Stimulated activated CD8-positive, alpha-beta memory T cell treated with anti-CD3 and anti-CD28 coated beads, Interleukin-4, amount 100 ng/mL, for 1 hour (primary cell): ENCODE measurements at places on chromosomes 1 and 21.
A peak's percentile ranks its signal among the peaks of the same experiment; 100 is the strongest.

DNA sequence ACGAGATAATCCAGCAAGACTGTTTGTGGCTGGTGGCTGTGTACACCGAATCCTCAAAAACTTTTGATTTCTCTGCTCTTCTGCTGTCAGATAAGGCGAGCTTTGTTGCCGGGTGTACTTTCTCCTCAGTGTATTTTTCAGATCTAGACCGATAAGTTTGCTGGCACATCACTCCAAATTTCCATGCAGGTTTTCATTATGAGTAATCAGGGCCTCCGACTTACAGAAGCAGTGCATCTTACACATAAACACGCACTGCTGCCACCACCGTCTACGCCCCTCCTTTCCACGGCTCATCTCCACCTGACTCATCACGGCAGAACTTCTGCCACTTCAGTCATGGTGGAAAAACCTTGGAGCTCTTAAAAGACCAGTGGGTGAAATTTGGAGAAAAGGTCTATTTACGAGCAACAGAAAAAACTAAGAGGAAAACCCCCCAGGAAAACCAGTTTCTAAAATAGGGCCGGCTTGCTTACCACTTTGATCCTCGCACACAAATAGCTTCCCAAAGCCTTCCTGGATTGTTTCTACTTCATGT is 7.7 kb downstream of the ZBTB21 start:
- DNase-seq: peak; percentile 29

- DNase-seq: no peak
These were observed 31.6 kb upstream of the DNAJC6 start for GRCh38 chr1:65277605-65278347.

- DNase-seq: no peak
These were observed 65.8 kb upstream of the HSD17B7 start for GRCh38 chr1:162724583-162725120.

- DNase-seq: no peak
These were observed 15.3 kb upstream of the COL6A2 start for GRCh38 chr21:46082713-46082962.

- DNase-seq: no peak
These were observed 23.6 kb upstream of the DUSP10 start for GRCh38 chr1:221765527-221765926.

- no peak for DNase-seq
These were observed 14.4 kb upstream of the OR2T10 start for GRCh38 chr1:248611883-248612414.

DNA sequence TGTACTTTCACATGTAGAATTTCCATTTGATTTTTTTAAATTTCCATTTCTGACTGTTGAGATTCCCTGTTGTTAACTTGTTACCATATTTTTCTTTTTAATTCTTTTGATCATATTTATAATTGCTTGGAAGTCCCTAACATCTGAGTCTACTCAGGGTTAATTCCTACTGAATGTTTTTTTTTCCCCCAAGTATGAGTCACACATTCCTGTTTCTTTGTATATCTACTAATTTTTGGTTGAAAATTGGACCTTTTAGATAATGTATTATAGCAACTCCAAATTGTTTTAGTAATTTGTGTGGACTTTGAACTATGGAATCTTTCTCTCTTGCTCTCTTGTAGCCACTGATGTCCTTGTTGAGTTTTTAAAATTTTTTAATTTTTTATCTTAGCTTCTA is 54.6 kb downstream of the STXBP3 start:
- DNase-seq: no peak

DNA sequence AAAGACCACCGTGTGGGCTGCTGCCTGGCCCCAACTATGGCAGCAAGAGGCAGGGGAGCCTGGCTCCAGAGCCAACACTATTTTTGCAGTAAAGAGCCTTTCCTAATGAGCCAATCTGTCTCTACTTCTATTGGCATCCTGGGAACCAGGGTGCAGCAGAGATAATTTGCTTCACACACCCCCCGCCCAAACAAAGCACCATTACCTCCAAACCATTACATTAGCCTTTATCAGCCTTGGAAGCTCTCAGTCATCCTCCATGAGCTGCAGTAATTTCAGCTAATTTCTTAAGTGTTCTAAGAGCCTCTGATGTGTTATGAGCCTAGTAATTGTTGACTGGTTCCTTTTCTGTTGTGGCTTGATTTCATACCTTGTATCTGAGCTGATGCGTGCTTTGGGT is 21.6 kb downstream of the ARMH1 start:
- DNase-seq: no peak

GRCh38 chr1:6342056-6342455 is 51.5 kb downstream of the ACOT7 start:
- DNase-seq: no peak

DNA sequence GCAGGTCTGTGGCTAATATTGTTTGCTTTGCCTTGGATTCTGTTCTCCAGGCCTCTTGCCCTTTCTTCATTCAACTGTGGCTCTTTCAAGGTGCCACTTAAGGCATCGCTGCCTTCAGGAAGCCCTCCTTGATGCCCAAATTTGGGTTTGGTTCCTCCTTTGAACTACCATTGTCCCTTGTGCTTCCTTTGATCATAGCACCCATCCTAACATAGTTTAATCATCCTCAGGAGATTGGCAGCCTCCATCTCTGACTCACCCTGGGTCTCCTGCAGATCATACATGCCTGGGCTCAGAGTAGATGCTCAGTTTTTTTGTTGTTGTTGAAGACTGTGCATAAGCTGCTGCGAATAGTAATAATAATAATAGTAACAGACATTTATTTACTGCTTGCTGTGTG is 54.4 kb upstream of the ACOT11 start:
- DNase-seq: no peak

DNA sequence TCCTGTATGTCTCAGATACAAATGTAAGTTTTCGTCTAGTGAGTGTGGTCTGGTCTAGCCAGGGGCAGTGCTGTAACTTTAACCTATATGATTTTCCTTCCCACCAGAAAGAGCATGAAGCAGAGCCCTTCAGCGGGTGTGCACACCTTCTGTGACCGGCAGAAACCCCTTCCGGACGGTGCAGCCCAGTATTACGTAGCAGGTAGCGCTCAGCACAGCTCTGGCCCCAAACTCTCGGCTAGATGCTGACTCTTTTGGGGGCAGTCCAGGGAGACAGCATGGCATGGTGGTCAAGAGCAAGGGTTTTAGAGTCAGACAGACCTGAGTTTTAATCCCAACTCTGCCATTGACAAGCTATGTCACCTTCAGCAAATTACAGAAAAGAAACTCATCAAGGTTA is 28.0 kb upstream of the TMEM222 start:
- DNase-seq: no peak

DNA sequence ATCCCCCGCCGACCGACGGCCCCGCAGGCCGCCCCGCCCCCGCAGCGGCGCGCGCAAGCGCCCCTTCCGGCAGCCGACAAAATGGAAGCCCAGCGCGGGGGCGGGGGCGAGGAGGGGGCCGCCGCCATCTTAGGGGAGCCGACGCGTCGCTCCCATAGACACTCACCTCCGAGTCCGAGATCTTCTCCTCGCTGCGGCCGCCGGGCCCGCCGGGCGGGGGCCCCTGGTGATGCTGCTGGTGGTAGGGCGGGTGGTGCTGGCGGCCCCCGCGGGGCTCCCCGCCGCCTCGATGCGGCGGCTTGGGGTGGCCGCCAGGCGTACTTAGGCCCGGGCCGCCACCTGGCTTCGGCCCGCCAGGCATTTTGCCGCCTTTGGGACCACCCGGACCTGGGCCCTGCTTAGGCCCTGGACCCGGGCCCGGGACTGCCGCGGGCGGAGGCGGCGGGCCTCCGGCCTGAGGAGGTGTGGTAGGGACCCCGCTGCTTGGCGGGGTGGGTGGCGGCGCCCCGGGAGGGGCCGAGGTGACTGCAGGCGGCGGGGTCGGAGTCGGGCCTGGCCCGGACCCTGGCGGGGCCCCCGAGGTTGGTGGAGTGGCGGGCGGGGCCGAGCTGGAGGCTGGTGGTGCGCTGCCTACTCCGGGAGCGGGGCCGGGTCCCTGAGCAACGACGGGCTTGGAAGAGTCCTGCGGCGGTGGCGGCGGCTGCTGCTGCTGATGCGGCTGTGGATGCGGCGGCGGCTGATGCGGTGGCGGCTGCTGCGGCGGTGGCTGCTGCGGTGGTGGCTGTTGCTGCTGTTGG is 691 bp downstream of the SFPQ start:
- peak; percentile 79 for DNase-seq

DNA sequence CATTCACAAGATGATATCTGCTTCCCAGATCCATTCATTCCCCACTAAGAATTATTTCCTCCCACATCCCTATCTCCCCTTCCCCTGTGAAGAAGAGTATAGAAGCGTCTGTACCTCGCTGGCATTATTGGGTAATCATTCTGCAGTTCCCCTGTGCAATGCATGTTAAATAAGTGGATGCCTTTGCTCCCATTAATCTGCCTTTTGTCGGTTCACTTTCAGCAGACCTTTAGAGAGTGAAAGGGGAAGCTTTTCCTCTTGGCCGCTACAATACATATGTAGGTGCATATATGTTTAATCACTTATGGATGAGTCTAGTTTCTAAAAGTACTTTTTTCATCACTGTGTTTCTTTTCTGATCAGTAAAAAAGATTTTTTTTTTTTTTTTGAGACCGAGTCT is 7.0 kb downstream of the CLCN6 start:
- no peak for DNase-seq

- no peak for DNase-seq
These were observed 290.3 kb upstream of the NRIP1 start for GRCh38 chr21:15355066-15355465.

DNA sequence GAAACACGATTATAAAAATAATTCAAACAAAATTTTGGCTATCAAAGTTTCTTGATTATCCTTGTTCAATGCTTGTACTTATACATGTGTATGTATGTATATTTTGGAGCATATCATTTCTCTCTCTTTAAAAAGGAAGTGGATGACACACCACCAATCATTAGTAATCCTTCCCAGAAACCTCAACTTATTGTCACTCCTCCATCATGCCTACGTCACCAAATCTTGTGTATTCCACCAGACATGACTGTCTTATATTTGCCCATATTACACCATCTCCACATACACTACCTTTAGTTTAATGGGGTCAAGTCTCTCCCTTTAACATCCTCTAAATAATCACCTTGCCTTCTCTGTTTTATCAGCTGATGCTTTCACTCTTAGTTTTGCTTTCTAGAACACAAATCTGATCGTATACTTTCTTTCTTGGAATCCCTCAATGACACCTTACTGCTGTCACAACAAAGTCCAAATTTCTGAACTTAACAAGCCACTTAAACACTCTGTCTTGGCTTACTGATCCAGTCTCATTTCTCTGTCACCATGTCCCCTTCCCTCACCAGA is 124.0 kb downstream of the BRINP3 start:
- no peak for DNase-seq

- DNase-seq: no peak
These were observed 79.8 kb downstream of the PKN2 start for GRCh38 chr1:88763649-88764406.

DNA sequence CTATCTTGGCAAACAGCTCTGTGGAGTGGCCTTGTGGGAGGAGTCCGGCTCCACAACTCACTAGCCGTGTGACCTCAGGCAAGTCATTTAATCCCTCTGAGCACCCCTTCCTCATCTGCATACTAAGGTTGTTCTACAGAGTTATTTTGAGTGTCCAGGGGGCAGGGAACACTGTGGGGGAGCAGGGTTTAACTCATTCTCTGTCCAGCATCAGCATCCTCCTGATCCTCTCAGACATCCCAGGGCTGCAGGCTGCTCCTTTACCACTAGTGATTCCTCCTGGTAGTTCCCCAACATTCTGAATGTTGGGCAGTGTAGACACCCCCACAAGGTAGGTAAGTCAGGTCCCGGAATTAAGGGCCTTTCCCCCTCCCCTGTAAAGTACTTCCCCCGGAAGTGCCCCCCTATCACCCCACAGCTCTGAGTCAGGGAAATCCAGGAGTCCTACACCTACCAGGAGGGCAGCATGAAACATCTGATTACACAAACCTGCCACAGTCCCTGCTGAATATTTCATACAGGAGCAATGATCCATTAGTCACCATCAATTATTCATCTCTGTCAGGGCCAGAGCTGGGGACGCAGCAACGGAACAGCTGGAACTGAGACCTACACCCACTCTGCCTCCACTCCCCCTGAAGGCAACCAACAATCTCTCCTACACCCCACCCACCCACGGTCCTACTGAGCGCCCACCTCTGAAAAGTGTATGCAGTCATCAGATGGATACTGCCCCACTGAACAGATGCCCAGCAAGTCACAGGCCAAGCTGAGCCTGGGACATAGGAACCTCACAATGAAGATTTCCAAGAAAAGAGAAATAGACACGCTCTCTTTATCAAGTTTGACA is 20.5 kb downstream of the SYT2 start:
- no peak for DNase-seq

- DNase-seq: no peak
These were observed 90.7 kb downstream of the CDC7 start for GRCh38 chr1:91591175-91591974.

DNA sequence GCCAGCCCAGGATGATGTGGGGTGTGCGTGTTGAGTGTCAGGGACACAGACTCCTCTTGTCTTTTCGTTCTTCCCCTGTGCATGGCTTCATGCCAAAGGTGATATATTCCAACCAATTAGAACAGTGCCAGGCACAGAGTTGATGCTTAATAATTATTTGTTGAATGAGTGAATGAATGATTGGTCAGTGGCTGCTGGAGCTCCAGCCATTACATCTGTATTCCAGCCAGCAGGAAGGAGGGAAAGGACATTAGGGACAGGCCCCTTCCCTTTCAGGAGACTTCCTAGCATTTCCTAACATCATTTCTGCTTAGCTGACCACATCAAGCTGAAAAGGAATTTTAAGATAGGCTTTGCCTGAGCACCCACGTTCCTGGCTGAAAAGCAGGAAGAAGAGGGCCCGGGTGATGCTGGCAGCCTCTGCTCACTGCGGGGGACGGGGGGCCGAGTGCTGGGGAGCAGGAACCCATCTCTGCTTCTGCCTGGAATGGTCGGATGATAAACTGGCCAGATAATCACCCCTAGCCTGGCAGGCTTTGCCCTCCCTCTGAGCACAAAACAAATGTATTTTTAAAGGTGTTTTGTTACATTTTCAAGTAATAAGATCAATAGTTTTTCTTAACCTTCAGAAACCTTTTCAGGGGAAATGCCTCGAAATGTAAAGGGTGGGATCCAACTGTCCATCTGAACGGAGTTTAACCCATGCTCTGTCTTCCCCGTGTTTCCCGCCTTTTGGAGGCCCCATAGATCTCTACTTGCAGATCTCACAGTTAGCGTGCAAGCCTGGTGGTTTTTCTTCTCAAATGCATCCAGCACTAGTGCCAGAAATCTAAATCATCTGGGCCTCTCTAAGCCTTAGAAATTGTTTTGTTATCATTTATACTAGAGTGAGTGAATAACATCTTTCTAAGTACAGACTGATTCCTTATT is 39.0 kb downstream of the SLC37A1 start:
- DNase-seq: no peak

- no peak for DNase-seq
These were observed 10.6 kb downstream of the ESPN start for GRCh38 chr1:6435129-6435528.

GRCh38 chr1:225849925-225850324 is 32.3 kb downstream of the TMEM63A start:
- peak; percentile 25 for DNase-seq

GRCh38 chr1:178693366-178693765 is 31.7 kb upstream of the RALGPS2 start:
- DNase-seq: no peak

- no peak for DNase-seq
These were observed 881.5 kb downstream of the LTN1 start for GRCh38 chr21:28111151-28111619.
